Hematopoietic multipotent progenitor cell treated with erythropoietin and hydrocortisone succinate and interleukin-3 and kit ligand, for 15 days (in vitro differentiated cells): ENCODE measurements at places on chromosomes 1 and 21.

- DNase-seq, result no peak
Observed at GRCh38 chr1:226029093-226029496, 30.0 kb upstream of the SDE2 start.

GRCh38 chr21:44485796-44486195, 30.5 kb downstream of the LRRC3 start:
- no peak for DNase-seq

DNA sequence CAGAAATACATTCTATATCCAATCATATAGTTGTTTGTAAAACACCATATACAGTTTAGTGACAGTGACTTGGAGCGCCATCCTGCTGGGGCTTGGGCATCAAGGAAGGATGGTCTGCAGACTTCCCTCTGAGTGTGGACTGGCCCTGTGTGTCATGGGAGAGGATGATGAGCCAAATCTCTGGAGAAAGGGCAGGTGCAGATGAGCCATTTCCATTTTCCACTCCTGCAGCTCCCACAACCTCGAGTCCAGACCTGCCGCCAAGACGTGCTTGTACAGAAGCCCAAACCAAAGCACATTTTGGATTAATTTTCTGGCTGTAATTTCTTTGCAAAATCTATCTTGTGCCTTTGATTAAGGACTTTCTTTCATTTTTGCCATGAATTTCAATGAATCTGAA, 48.3 kb upstream of the SLC22A15 start:
- DNase-seq, result no peak

- peak; percentile 46 for DNase-seq
Observed at GRCh38 chr1:154170547-154171222, 15.8 kb upstream of the NUP210L start.

DNA sequence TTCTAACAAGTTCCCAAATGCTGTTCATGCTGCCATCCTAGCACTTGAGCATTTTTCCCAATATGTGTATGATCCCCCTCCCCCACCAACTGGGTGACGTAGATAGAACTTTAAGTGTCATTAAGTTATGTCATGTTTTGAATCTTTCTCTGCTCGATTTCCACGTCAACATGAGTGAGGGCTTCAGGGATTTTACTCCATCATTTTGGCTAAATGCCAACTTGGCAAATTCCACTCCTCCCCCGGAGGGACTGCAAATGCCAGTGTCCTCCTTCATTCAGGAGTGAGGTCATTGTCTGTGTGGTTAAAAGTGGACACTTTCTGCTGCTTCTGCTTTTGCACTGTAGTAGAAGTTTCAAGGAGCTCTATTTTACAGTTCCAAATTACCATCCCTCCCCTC, 201.7 kb downstream of the FGGY start:
- DNase-seq, result no peak

- no peak for DNase-seq
Observed at GRCh38 chr21:15559660-15560059, 170.1 kb upstream of the USP25 start.

DNA sequence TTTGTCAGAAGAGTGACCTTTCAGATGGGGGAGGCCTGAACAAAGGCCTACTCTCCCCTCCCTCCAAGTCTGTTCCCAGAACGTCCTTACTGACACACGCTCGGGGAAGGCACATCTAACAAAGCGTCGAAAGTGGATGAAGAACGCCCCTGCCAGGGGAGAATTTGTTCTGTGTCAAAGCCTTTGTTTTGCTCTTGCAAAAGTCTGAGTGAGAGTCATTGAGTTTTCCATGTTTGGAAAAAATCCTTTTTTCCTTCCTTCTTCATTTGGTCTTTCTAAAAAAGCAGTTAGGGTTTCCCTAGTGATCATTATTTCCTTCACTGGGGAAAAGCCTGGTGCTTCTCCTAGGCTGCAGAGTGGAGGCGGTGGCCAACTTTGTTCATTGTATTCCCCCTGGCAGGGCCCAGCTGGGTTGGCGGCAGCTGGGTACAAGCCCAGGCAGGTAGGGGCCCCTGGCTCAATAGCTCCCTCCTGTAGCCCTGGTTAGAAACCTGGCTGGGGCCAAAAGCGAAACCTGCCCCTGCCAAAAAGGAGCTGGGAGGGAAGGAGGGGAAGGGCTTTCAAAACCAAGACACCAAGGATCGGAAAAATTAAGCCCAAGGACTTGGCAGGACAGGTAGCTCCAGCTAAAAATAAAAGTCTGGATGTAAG, 81.1 kb downstream of the ITPKB start:
- DNase-seq, result no peak

- DNase-seq, result no peak
Observed at GRCh38 chr1:55685560-55685959, 470.4 kb upstream of the USP24 start.

- no peak for DNase-seq
Observed at GRCh38 chr21:33032434-33033047, 6.8 kb downstream of the OLIG2 start.

GRCh38 chr1:173448945-173449344, 28.2 kb upstream of the PRDX6 start:
- no peak for DNase-seq

GRCh38 chr1:150662811-150663210, 33.4 kb upstream of the ENSA start:
- no peak for DNase-seq

- no peak for DNase-seq
Observed at GRCh38 chr1:101293461-101294051, 56.7 kb downstream of the S1PR1 start.

- no peak for DNase-seq
Observed at GRCh38 chr1:73821520-73821919, 376.5 kb downstream of the LRRIQ3 start.

- no peak for DNase-seq
Observed at GRCh38 chr1:94395748-94396309, 22.4 kb upstream of the ABCD3 start.

- DNase-seq, result no peak
Observed at GRCh38 chr1:58804853-58805565, 21.2 kb upstream of the JUN start.

DNA sequence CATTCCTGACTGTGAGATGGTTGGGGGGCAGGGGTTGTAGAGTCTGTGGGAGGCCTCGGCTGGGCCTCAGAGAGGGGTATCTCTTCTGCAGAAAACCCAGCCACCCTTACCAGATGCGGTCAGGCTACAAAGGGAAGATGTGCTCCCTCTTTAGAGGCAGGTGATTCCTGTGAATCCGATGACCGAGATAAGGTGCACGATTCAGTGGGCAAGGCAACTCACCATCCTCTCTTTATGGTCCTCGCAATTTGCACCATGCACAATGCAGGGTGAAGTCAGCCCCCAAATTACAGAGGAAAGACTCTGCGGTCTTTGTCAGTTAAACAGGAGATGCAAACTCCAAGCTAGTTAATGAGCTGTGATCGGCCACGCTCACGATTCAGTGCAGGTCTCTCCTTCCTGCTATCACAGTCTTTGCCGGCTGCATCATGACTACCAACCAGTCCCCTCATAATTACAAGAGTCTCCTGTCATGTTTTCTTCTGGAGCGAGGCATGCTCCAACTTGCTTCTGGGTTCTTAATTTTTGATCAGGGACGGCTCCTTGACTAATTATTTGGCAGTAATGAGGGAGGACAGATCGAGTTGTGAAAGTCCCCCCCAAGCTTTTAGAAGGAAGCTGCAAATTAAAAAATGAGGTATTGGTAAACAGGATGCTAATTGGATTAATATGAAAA, 12.5 kb downstream of the TP73 start:
- DNase-seq, result no peak

- DNase-seq, result no peak
Observed at GRCh38 chr1:236809148-236809547, 14.1 kb downstream of the MTR start.
